Astrocyte of the spinal cord (primary cell): ENCODE measurements at places on chromosomes 2 and 18.

DNA sequence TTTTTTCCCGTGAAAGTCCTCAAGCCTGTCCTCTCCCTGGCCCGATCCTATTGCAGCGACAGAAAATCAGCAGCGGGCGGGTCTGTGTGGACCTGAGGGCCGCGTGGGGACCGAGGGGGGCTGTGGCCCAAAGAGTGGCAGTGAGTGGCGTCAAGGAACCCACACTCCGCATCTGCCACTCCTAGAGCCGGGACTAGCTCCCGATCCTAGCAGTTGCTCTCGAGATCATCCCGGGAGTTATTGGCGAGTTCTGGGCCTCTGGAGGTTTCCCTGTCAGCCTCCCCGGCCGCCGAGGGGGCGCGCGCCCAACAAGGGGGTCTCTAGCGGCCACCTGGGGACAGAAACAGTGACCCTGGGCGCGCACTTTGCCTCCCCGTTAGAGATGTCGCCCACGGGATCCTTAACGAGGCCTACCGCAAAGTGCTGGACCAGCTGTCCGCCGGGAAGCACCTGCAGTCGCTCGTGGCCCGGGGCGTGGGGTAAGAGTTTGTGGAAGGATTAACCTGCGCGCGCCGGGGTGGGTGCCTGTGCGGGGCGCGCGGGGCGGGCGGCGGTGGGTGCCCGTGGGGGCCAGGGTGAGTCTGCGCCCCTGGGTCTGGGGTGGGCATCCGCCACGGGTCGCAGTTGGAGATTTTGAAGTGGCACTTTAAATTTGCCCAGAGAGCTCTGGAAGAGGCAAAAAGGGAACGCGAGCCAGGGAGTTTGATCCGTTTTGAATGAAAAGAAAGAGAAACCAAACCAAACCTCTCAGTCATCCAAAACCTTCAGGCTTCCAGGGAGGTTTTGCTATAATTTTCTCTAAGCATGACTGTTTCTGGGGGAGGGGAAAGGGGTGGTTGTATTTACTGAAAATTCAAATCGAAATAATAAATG, 3.5 kb downstream of the ADCYAP1 start:
- no peak for DNase-seq

GRCh38 chr2:181828122-181828705, 63.3 kb upstream of the ITPRID2 start:
- DNase-seq, result no peak

DNA sequence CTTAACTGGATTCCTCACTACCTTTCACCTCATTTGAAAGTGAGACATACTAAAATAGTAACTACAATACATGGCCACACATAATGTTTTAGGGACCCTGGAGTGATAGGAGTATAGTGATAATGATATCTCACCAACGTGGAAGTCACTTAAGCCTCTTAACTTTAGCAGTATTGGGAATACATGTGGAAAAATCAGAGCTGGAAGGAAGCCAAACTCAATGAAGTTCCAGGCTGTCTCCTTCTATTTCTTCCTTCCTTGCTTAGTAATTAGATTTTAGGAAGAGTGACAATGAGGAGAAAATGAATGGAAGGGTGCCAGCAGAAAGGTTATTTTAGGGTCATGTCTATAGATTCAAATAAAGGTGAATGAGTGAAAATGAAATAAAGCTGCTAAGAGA, 387.3 kb downstream of the PLCL1 start:
- DNase-seq, result no peak

GRCh38 chr2:189876271-189876670, 92.0 kb downstream of the PMS1 start:
- no peak for DNase-seq

- no peak for DNase-seq
Measured at GRCh38 chr2:219548990-219549389, 5.2 kb downstream of the TMEM198 start.
